Endothelial cell (in vitro differentiated cells): ENCODE measurements at places on chromosomes 4 and X. TPM values are rescaled to one million over a fixed set of nuclear protein-coding genes. Genes with fewer than 3 reads are reported as not detected.

DNA sequence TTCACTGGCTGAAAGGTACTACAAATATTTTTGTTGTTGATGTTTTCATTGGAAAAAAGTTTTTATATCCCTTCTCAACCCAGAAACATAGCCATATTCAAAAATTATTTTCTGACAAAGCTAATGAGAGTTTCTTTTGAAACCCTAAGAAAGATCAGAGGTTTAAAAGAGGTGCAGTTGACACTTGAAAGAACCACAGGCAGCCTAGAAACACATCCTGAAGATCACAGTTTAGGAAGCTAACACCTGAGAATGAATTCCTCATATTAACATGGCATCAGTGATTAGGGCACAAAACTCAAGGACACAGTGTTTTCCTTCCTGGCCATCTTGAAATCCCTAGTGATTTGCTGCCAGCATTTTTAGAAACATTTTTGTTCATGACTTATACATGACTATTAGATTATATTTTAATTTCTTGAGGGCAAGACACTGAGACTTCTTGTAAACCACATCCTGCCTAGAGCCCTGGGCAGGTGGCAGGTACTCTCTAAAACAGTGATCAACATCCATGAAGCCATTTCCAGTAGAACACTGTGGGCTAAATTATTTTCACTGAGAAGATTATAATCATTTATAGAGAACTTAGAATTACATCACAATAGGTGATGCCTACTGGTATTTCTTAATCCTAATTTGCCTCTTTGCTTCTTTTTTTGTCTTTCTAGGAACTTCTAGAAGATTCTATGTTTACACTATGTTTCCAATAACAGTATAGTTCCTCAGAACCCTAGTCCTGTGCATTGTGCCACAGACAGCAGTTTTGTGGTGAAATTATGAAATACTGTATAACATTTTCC lies 80.0 kb downstream of the ARSJ start:
- H3K27ac ChIP-seq = no peak overlapping the region
- no peaks in the 10 kb centered on the region for H3K27me3 ChIP-seq
- no peak for DNase-seq
- peaks cover 12% of the 10 kb centered on the region for H3K4me1 ChIP-seq
- H3K4me3 ChIP-seq = no peak overlapping the region

GRCh38 chrX:36867143-36867542 lies 141.0 kb upstream of the FAM47C start:
- H3K36me3 ChIP-seq = no peaks in the 10 kb centered on the region
- H3K4me3 ChIP-seq = no peak overlapping the region
- H3K27ac ChIP-seq = no peak overlapping the region
- DNase-seq = peak; percentile 4
- peaks cover 2% of the 10 kb centered on the region for H3K27me3 ChIP-seq
- no peaks in the 10 kb centered on the region for H3K4me1 ChIP-seq

DNA sequence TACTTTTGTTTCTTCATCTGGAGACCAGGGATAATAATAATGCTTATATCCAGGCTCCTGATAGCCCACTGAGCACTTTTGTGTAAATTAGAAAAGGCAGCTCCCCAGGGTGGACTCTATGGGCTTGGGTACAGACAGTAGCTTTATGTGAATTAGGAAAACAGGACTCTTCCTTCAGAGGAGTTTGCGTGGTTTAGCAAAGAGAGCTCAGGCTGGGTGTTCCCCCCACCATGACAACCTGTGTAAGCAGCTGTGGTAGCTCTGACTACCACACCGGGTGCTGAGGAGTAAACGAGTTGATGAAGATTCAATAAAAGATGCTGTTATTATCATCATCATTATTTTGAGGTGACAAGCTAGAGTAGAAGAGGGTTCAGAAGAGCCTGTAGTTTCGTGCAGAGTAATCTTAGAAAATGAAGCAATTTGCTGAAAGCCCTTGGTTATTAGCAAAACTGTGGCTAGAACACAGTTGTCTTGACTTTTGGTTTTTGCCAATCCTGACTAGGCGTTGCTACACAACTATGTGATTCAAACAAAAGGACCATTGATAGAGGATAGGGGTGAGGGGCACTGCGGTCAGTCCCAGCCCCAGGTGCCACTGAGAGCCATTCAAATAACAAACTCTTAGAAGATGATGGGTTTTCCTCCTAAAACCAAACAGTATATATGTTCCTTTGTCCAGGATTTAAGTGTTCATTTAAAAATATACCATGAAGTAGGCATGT lies 60.6 kb upstream of the LIMCH1 start:
- H3K4me1 ChIP-seq = peaks cover 3% of the 10 kb centered on the region
- no peak overlapping the region for H3K4me3 ChIP-seq
- H3K36me3 ChIP-seq = peaks cover 3% of the 10 kb centered on the region

GRCh38 chrX:28312965-28313364 lies 274.3 kb upstream of the IL1RAPL1 start:
- DNase-seq = no peak
- H3K36me3 ChIP-seq = no peaks in the 10 kb centered on the region
- no peaks in the 10 kb centered on the region for H3K27me3 ChIP-seq
- H3K4me1 ChIP-seq = no peaks in the 10 kb centered on the region

- no peak for DNase-seq
- H3K27ac ChIP-seq = no peak overlapping the region
- no peak overlapping the region for H3K4me3 ChIP-seq
- H3K27me3 ChIP-seq = peaks cover 4% of the 10 kb centered on the region
- no peaks in the 10 kb centered on the region for H3K4me1 ChIP-seq
These were observed 113.7 kb upstream of the LSM6 start for GRCh38 chr4:146061610-146062334.

GRCh38 chr4:82780752-82781231 lies 17.8 kb downstream of the SCD5 start:
- H3K36me3 ChIP-seq = no peaks in the 10 kb centered on the region
- H3K27ac ChIP-seq = no peak overlapping the region
- H3K27me3 ChIP-seq = peaks cover 6% of the 10 kb centered on the region
- H3K4me3 ChIP-seq = no peak overlapping the region
- H3K4me1 ChIP-seq = peaks cover 19% of the 10 kb centered on the region

GRCh38 chr4:99762728-99763127 lies 53.9 kb upstream of the DAPP1 start:
- H3K27ac ChIP-seq = no peak overlapping the region
- no peaks in the 10 kb centered on the region for H3K36me3 ChIP-seq
- H3K4me1 ChIP-seq = no peaks in the 10 kb centered on the region
- peaks cover 1% of the 10 kb centered on the region for H3K27me3 ChIP-seq
- DNase-seq = no peak

- H3K4me1 ChIP-seq = peaks cover 34% of the 10 kb centered on the region
- DNase-seq = no peak
- no peaks in the 10 kb centered on the region for H3K27me3 ChIP-seq
These were observed 240.1 kb downstream of the OPHN1 start for GRCh38 chrX:68193234-68193633.

DNA sequence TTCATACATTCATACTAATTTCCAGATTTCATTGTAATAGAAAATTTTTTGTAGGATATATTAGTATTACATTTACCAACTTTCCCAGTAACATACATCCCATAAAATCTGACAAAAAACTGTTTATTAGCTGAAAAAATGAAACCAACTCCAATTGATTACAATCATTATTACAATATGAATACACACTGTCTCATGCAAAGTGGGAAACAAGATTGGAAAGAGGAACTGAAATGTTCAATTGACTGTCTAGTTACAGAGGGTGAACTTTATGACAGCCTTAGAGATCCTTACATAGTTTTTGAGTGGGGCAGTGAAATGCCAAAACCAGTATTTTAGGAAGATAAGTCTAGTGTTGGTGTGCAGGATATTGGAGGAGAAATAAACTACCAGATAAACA lies 2.3 kb upstream of the AMBN start:
- H3K27me3 ChIP-seq = no peaks in the 10 kb centered on the region
- no peaks in the 10 kb centered on the region for H3K36me3 ChIP-seq
- no peak overlapping the region for H3K4me3 ChIP-seq
- no peak overlapping the region for H3K27ac ChIP-seq
- no peak for DNase-seq

- no peak for DNase-seq
- no peaks in the 10 kb centered on the region for H3K27me3 ChIP-seq
- H3K36me3 ChIP-seq = no peaks in the 10 kb centered on the region
- no peak overlapping the region for H3K27ac ChIP-seq
- no peaks in the 10 kb centered on the region for H3K4me1 ChIP-seq
These were observed 2270.0 kb downstream of the ARAP2 start for GRCh38 chr4:33974270-33974669.

GRCh38 chrX:10728806-10729389 lies 108.5 kb upstream of the MID1 start:
- no peak overlapping the region for H3K27ac ChIP-seq
- no peaks in the 10 kb centered on the region for H3K27me3 ChIP-seq
- H3K36me3 ChIP-seq = no peaks in the 10 kb centered on the region
- H3K4me3 ChIP-seq = no peak overlapping the region
- DNase-seq = no peak

GRCh38 chrX:39174772-39175417 lies 373.6 kb downstream of the MID1IP1 start:
- no peaks in the 10 kb centered on the region for H3K4me1 ChIP-seq
- no peaks in the 10 kb centered on the region for H3K36me3 ChIP-seq

- no peak overlapping the region for H3K27ac ChIP-seq
- no peak overlapping the region for H3K4me3 ChIP-seq
- no peak for DNase-seq
- H3K27me3 ChIP-seq = peaks cover 2% of the 10 kb centered on the region
- peaks cover 32% of the 10 kb centered on the region for H3K36me3 ChIP-seq
These were observed 42.8 kb downstream of the ZNF81 start for GRCh38 chrX:47879463-47879862.

- no peaks in the 10 kb centered on the region for H3K36me3 ChIP-seq
- no peak overlapping the region for H3K4me3 ChIP-seq
- peak; percentile 9 for DNase-seq
- H3K27ac ChIP-seq = no peak overlapping the region
These were observed 26.0 kb downstream of the AMTN start for GRCh38 chr4:70544279-70544868.

The SPANXD gene
- not detected for total RNA-seq

The SOD3 gene
- 1.6 TPM for total RNA-seq

The SHROOM4 gene
- 35.8 TPM for total RNA-seq

The PRDM8 gene
- total RNA-seq = 30.5 TPM

The LCORL gene
- 18.4 TPM for total RNA-seq

The TMEM271 gene
- not detected for total RNA-seq
